ENCODE measurements at places on chromosomes 6 and 20.

- no peak for DNase-seq
Measured at GRCh38 chr20:58693226-58694006, 816 bp downstream of the NPEPL1 start.

DNA sequence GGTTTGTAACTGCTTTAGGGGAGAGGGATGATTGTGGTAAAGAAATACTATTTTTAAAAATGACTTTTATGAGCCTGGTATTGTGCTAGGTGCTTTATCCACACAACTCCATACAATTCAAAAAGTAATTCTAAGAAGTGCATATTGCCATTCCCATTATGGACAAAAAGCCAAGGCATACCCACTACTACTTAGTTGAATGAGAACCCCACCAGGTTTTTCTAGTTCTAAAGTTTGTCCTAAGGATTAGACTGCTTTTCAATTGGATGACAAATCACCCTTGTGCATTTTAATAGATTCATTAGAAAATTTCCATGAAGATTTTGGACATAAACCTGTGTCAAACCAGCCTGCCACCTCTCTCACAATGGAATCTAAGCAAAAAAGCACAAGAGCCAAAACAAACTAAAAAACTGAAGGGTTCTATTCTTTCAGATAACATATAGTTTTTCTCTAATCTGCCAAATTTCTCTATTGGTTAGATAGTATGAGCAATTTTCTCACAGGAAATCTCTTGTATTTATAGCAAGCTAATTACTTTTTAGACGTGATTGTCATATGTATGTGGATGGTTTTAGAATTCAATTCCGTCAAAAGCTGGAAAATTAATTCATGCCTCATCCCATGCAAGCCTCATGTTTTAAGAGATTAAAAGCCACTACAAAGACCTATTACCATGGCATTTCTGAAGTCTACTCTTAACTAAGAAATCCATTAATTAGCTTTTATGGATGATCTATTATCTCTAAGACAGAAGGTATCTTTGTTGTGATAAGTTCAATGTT is 325.5 kb downstream of the RNGTT start:
- DNase-seq, result no peak

DNA sequence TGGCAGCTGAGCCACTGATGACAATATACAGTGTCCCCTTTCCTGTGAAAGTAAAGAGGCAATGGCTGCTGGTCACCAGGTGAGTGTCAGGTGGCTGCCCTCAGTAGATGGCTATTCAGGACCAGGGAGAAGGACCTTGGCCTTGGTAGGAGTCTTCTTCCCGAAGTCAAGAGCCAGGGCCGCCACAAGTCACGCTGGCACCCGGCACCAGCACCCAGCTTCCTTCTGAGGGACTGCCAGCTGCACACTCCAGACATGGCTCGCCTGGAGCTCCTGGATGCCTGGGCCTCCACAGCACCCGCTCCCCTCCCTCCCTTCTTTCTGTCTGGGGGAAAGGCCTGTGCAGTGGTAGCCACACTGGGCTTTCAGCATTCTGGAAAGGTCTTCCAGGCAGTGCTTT is 126.9 kb downstream of the TMEM242 start:
- DNase-seq, result no peak

DNA sequence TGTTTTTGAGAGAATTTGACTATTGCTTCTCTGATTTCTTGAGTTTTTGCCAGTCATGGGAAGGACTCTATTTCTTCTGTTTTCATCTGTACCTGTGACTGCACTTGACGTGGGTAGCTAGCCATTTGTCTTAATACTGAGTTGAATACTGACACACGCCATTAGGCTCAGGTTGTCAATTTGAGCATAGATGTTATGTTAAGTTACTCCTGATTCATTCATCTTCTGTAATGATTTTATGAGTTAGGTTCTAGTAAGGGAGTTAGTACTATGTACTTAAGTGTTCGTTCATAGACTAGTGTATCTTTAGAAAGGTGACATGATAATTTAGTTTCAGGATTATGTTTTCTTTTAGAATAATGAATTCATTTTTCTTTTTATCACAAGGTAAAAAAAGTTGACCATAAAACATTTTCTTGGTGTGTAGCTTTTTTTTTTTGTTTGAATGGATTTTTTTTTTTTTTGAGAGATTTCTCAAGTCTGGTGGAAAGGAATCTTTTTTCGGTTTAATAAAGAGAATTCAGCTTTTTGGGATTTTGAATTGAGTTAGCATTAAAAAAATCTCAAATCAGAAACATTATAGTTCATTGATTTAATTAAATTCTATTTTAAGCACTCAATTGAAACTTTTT is 1.7 kb downstream of the AFDN start:
- no peak for DNase-seq
